ENCODE measurements at places on chromosomes 6 and 20.
A peak's percentile ranks its signal among the peaks of the same experiment; 100 is the strongest.

DNA sequence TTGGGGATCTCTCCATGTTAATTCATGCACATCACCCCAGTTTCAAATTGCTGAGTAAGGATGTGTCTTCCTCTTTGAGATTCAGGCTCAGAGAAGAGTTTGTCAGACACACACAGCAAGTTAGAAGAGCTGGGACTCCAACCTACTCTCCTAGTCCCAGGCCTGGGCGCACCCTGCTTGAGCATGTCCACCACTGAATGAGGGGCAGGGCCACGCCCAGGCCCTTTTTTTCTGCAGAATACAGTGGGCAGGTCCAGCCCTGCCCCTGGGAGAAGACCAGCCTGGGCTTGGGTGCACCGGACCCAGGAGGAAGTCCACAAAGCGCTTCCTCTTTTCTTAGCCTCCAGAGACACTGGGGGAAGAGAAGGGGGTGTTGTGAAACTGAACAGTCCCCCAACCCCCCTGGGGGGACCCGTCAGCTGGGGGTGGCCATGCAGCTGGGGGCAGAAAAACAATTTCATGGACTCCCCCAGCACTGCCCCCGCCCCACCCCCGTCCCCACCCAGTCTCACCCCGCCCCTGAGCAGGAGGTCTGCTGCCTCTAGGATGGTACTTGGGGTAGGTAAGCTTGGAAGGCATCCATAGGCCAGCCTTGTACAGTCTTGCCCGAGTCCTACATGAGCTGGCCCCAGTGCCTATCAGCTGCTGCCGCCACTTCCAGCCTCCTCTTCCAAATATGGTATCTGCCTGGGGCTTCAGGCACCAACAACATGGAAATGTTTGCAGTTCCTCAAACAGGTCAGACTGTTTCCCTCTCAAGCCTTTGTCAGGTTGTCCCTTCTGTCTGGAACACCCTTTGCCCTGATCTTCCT lies 11.7 kb upstream of the HCK start:
- DNase-seq: no peak

DNA sequence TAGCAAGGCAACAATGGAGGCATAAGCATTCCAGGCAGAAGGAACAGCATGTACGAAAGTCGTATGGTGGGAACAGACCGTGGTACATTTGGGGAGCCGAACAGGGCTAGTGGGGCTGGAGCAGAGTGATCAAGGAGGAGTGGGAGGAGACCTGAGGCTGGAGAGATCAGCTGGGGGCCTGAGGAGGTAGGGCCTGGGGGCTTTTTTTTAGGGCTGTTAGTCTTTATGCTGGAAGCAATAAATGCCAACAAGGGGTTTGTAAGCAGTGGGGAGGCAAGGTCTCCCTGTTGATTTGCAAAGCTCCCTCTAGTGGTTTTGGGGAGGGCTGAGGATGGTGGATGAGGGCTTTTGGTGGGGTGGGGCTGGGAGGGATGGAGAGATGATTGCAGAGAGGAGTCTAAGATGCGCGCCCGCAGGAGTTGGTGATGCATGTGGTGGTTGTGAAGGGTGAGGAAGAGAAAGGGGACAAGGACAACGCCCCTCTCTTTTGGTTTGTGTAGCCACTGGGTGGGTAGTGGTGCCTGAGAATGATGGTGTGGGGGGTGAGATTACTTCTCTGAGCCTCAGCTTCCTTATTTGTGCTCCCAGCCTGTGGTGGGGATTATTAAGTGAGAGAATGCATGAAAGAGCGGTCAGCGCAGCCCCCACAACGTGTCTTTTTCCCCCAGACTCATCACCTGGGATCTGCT lies 74.1 kb upstream of the TOX2 start:
- DNase-seq: peak; percentile 15

- DNase-seq: no peak
Measured at GRCh38 chr6:22322103-22323030, 25.5 kb upstream of the PRL start.

DNA sequence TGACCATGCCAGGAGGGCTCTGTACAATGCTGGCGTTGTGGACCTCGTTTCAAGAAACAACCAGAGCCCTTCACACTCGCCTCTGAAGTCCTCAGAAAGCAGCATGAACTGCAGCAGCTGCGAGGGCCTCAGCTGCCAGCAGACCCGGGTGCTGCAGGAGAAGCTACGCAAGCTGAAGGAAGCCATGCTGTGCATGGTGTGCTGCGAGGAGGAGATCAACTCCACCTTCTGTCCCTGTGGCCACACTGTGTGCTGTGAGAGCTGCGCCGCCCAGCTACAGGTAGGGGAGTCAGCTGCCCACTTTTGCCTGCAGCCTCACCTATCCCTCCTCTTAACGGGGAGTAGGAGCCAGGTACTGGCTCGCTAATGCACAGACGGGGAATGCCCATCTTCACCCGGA lies 16.2 kb downstream of the MYLIP start:
- DNase-seq: no peak

DNA sequence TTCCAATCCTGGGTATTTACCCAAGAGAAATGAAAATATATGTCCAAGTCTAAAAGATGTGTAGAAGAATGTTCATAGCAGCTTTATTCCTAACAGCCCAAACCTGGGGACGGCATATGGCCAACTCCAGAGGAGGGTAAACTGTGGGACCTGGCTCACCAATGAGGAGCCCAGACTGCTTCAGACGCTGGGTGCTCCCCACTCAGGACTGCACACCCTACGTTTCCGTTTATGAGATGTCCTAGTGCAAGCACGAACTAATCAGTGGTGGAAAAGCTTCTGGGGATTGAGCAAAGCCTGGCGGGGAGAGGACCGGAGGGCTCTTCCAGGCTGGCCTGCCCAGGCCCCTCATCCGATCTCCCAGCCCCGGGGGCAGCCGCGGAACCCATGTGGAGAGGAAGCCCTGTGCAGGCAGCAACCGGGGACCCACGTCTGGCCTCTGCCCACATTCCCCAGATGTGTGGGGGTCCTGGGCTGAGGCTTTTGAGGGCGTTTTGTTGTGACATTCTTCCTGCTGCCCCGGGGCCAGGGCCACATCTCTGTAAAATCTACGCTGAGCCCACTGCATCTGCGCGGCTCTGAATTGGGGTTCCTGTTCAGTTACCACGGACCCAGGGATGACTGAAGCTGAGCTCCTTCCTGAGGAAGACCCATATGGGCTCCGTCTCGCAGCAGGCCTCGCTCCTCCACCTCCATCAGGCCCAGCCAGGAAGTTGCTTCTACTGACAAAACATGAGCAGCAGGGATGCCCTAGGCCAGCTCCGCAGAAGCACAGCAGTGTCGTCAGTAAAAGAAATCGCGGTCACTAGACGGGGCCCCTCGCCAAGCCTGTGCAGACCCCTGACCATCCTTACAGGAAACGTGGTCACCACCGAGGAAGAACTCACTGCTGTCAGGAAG lies 188.0 kb downstream of the DLL1 start:
- no peak for DNase-seq

DNA sequence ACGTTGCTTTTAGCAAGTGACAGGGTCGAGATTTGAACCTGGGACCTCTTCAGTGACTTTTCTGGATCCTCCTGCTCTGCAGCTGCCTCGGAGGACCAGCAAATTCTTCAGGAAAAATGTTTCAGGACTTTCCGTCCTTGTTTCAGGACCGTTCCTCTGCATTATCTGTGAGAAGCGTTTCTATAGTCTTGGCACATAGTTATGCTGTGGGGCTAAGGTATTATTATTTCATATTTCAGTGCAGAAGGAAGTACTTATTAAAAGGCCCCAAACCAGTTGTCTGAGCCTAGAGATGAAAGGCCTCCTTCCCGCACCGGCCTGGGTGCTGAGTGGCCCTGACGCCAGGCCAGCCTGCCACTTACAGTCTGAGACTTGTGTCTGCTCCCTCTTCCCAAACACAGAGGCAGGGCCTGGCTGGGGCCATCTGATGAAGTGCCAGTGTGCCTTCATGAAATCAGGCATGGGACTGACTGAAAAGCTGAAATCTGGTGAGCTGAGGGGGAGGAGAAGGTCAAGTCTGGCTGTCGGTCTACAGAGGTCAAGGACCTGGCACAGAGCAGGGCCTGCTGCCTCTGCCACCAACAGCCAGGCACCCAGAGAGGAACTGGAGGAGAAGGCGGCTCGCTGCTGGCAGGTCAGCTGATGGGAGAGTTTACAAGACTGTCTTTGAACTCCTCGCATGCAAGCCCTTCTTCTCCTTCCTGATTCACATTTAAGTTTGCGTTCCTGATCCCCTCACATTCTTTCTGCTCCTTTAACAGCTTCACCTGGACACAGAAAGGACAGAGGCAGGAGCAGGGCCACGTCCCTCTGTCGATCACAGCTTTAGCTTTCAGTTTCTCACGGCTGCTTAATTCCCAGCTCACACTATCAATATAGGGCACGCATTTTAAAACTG lies 8.9 kb upstream of the QKI start:
- peak; percentile 5 for DNase-seq

- no peak for DNase-seq
Measured at GRCh38 chr6:105058316-105058715, 101.4 kb downstream of the LIN28B start.

- DNase-seq: no peak
Measured at GRCh38 chr6:98146656-98147055, 687.7 kb upstream of the POU3F2 start.

Measured in stimulated activated CD4-positive, alpha-beta T cell treated with anti-CD3 and anti-CD28 coated beads, Interleukin-1b, Interleukin-23, amount 100 ng/mL, for 4 hours (primary cell).